Memory B cell (primary cell): ENCODE measurements at places on chromosomes 7 and 10.

DNA sequence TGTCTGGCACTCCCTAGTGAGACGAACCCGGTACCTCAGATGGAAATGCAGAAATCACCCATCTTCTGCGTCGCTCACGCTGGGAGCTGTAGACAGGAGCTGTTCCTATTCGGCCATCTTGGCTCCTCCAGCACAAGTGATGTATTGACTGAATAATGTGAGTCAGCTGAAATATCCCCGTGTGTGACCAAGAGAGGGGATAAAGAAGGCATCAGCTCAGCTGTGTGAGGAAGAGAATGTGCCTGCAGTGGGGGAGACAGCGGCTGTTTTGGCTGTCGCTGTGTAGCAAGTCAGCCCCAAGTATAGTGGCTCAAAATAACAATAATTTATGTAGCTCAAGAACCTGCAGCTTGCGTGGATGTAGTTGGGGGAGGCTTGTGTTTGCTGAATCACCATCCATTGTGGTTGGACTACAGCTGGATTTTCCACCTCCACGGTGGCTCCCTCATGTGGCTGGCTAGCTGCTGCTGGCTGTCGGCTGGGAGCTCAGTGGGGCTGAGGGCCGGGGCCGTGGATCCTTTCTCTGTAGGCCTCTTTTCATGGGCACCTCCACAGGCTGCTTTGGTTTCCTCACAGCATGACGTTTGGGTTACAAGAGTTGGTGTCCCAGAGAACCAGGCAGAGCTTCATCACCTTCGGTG lies 434.5 kb downstream of the CCSER2 start:
- no peak for DNase-seq
- H3K27ac ChIP-seq: no peak overlapping the region
- H3K4me3 ChIP-seq: no peak overlapping the region
- no peaks in the 10 kb centered on the region for H3K36me3 ChIP-seq
- H3K27me3 ChIP-seq: peaks cover 8% of the 10 kb centered on the region
- H3K4me1 ChIP-seq: no peaks in the 10 kb centered on the region

DNA sequence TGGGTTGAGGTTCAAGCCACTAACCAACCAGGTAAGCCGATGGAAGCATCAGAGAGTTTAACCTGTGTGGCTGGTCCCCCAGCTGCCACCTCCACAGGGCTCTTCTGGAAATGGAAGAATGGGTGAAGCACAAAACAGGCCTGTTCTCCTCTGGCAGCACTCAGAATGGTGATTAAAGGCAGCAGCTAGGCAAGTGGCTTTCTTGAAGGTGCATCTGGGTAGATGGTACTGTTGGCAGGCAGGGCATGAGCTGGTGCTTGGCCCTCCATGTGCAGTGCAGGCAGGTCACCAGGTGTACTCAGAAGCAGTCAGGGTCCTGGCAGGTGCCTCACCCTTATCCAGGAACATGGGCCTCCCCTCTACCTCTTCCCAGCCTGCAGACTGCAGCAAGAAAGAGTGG lies 11.5 kb downstream of the AKR1E2 start:
- no peaks in the 10 kb centered on the region for H3K36me3 ChIP-seq
- H3K4me3 ChIP-seq: no peak overlapping the region
- H3K27ac ChIP-seq: no peak overlapping the region
- peaks cover 10% of the 10 kb centered on the region for H3K27me3 ChIP-seq
- DNase-seq: no peak
- H3K4me1 ChIP-seq: peaks cover 2% of the 10 kb centered on the region

GRCh38 chr7:129831424-129832058 lies 121.2 kb downstream of the UBE2H start:
- no peaks in the 10 kb centered on the region for H3K27me3 ChIP-seq
- no peak overlapping the region for H3K27ac ChIP-seq
- H3K36me3 ChIP-seq: peaks cover 9% of the 10 kb centered on the region
- H3K4me3 ChIP-seq: no peak overlapping the region
- DNase-seq: no peak
- H3K4me1 ChIP-seq: peaks cover 10% of the 10 kb centered on the region

GRCh38 chr10:82552267-82552666 lies 677.3 kb downstream of the NRG3 start:
- H3K36me3 ChIP-seq: no peaks in the 10 kb centered on the region
- no peaks in the 10 kb centered on the region for H3K27me3 ChIP-seq
- H3K27ac ChIP-seq: no peak overlapping the region
- H3K4me3 ChIP-seq: no peak overlapping the region

DNA sequence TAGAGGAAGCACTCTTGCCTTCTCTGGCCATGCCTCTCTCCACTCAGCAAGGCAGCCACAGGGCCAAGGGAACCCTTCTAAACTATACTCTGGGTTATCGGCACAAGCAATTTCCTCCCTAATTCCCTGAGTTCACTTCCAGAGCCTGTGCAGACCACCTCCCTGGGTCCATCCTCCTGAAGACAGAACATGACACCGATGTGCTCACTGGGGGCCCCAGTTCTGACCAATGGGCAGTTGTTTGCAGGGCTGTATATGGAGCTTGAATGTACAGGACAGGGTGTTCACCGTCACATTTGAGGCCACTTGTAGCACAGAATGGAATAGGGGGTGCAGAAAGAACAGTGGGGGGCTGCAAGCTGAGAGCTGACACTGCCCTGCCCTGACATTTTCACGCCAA lies 77.7 kb downstream of the TFEC start:
- H3K27ac ChIP-seq: no peak overlapping the region
- no peaks in the 10 kb centered on the region for H3K4me1 ChIP-seq
- no peaks in the 10 kb centered on the region for H3K27me3 ChIP-seq
- no peak for DNase-seq
- H3K4me3 ChIP-seq: no peak overlapping the region
